ENCODE measurements at places on chromosomes 7 and 10.
A peak's percentile ranks its signal among the peaks of the same experiment; 100 is the strongest.

DNA sequence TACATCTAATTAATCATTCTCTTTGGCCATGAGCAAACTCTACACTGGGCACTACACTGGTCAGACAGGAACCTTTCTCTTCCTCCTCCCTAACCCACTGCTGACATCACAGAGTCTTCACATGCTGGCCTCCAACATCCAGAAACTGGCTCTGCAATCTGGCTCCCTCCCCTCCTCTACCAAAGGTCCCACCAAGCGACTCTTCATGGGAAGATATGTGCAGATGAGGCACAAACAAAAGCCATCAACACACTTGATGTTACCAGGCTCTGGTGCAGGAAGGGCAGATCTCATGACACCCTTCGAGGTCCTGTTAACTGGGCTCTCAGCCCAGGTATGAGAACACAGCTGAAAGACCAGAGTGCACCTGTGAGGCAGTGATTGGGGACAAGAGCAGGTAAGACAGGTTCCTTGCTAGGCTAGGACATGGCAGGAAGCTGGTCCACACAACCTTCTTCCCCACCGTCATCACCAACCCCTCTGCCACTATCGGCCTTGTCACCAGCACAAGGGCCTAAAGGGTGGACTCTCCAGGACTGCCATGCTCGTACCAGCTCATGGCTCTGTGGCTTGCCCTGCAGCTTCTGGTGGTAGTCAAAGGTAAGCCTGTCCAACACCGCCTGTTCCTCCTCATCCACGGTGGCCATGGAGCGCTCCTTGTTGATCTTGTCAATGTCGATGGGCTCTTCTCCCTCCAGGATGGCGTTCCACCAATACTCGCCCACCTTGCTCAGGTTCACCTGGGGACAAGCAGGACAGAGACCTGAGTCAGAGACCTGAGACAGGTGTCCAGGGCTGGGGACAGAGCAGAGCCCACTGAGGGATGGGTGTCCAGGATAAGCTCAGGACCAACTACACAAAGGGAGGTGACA lies 66.6 kb upstream of the CAMK2B start:
- no peak for DNase-seq

DNA sequence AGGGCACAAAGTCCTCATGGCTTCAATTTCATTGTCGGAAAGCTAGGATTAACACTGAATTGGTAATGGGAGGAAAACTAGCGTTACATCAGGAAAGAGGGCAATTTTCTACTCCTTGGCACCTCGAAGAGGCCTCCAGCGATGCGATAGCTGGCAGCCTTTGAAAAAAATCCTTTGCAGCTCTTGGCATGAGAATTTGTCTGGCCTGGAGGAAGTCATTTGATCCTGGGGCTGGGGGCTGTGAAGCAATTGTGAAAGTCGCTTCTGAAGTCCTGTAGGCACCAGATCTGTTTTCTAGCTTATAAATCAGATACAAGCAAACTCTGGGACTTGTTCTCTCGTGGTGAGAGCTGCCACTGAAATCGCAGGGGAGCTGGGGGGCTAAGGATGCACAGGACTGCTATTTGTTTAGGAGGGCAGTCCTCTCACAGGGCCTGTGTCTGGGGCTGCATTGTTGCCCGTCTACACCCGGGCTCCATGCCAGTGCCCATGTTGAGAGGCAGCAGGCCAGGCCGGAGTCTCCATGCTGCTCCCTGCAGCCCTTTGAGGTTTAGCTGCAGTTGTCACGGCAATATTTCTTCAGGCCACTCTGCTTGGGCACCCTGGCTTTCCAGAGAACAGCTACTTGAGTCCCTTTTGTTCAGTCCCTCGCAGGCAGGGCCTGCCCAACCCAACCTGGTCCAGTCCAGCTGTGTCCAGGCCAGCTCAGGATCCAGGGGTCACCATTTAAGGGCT lies 206.8 kb upstream of the LYZL1 start:
- no peak for DNase-seq

DNA sequence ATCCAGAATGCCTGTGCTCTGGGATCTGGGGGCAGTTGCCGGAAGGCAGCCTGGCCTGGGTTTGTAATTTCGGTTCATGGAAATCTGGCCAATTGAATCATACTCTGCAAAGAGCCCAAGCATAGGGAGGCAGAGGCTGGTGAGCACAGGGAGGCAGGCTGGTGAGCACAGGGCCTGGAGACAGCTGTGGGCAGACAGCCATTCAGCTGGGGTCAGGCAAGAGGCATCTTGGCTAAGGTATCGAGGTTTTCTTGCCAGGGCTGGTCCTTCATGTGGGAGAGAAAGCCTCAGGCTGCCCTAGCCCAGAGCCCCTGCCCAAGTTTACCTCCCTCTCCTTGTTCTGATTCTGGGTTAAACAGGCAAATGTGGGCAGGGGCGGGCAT lies 63.7 kb upstream of the BAIAP2L1 start:
- DNase-seq: no peak

- DNase-seq: no peak
Measured at GRCh38 chr10:129896860-129897200, 67.2 kb downstream of the EBF3 start.

- DNase-seq: peak; percentile 51
Measured at GRCh38 chr7:30238721-30239441, 45.5 kb upstream of the ZNRF2 start.

DNA sequence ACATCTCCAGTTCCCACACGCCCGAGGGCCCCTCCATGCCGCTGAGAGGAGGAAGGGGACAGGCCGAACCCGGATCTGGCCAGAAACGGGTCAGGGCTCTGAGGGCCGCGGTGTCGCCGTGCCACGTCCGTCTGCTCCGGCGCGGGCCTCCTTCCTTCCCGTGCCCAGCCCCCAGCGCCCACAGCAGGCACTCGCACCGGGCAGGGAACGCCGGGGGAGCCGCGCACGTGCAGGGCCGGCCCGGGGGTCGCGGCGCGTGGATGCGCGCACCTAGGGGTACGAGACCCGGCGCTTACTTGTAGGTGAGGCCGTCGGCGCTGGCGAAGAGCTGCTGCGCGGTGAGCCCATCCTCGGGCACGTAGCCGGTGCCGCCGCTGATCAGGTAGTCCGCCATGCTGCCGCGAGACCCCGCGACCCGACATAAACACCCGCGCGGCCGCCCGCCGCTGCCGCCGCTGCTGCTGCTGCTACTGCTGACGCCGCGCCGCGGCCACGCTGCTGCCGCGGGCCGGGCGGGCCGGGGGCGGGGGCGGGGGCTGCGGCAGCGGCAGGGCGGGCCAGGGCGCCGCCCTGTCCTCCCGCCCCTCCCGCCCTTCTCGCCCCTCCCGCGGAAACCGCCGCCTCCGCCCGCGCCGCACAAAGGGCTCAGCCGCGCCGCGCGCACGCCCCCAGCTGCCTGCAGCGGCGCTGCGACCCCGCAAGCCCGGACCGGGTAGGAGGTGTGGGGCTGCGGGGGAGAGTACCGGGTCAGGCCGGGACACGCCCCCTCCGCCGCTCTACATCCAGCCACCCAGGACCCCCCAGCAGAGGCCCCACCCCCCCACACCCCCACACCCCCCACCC lies 4.1 kb downstream of the IMPDH1 start:
- peak; percentile 76 for DNase-seq

- DNase-seq: no peak
Measured at GRCh38 chr7:3670898-3671297, 369.8 kb downstream of the SDK1 start.

- DNase-seq: no peak
Measured at GRCh38 chr7:23594879-23595604, 2.1 kb upstream of the CCDC126 start.
